ENCODE measurements at places on chromosomes 1 and 21.

GRCh38 chr1:2433936-2434655 is 21.7 kb upstream of the PEX10 start:
- no peak for DNase-seq

DNA sequence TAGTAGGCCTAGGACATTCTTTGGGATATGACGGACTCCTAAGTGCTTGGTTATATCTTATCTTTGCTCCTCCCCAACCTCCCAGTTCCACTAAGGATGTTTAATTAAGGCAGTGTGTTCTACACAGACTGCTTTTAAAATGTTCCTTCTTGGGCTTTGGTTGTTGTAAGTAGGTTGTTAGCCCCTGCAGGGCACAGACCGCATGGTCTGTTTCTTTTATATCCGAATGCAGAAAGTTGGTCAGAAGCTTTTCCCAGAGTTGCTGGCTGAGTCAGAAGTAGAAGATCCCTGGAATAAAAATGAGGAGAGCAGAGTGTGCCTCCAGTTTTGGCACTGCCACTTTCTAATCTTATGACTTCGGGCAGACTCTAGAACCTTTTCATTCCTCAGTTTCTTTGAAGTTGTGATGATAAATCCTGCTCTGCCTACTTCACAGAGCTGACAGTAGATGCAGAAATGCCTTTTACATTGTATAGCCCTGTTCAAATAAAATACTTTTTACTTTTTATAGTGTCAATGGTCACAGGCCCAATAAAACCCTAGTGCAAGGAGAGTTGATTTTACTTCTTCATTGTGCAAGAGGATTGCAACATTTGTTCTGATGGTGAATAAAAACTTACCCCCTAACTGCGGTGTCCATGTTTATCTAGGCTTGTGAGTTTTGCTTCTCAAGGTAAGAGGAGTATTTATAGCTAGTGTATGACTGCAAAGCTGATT is 18.4 kb downstream of the FMN2 start:
- no peak for DNase-seq

DNA sequence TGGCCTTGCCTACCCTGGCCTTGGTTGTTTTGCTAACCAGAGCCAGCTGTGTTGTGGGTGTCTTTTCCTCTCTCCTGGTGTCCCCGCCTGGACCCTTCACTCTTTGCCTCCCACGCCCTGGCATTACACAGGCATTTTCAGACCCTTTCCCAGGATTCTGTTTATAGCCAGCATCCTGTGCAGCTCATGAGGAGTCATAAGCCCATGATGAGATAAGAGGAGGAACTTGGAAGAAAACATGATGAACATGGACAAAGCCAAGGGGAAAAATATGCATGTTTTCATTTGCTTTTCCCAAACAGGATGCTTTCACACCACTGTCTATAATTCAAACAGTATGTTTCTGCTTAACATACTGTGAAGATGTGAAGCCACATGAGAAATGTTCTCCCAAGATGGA is 18.7 kb upstream of the WARS2 start:
- no peak for DNase-seq

DNA sequence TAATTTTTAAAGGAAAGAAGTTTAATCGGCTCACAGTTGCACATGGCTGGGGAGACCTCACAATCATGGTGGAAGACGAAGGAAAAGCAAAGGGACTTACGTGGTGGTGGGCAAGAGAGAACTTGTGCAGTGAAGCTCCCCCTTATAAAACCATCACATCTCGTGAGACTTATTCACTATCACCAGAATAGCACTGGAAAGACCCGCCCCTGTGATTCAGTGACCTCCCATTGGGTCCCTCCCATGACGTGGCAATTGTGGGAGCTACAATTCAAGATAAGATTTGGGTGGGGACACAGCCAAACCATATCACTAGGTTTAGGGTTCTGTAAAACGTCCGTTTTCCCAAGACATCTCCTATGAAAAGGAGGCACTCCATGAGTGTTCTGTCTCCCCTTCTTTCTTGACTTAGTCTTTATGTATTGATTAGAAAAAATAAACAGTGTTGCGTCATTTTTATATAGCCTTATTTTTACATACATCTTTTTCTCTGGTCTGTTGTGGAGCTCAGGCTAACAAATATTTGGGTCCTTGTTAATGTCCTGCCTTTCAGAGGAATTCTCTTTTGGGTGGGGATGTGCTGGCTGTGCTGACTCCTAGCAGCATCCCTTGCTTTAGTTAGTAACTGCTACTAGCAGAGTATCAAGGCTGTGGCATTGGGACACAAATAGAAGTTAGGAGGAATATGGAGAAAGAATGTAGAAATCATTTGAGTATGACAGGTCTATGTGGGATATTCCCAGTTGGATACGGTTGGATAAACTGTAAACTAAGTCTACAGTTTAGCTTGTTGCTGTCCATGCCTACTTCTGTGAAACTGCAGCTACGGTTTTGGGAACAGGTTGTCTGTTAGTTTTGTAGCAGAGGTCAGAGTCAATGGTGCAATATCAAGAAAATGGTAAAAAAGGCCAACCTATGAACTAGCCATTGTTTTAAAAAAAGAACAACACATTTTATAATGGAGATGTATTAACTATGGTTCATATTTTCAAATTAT is 23.5 kb downstream of the BACH1 start:
- DNase-seq: no peak
